ENCODE measurements at places on chromosomes 16 and 17.
A peak's percentile ranks its signal among the peaks of the same experiment; 100 is the strongest.

DNA sequence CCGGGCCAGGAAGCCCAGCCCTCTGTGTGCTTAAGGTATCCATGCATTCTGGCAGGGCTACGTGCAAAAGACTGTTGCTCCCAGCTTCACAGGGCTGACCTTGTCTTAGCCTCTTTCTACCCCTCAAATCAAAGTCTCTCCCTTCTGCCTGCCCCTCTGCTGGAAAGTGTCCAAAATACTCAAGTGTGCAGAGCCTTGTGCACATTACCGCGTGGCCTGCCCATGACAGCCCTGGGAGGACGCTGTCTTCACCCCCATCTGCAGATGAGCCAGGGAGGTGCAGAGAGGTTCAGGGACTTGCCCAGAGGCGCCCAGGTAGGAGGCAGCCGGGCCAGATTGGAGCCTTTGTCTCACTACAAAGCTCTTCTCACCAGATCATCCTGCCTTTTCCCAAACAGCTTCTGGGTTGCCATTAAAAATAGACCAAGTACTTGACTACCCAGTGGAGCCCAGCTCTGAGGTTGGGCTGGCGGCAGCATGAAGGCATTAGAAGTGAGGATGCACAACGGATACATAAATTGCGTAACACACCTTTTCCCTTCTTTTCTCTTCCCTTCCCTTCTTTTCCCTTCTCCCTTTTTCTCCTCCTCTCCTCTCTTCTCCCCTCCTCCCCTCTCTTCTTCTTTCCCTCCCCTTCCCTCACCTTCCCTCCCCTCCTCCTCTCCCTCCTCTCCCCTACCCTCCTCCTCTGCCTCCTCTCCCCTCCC is 3.5 kb downstream of the CACNG4 start:
- DNase-seq: no peak

DNA sequence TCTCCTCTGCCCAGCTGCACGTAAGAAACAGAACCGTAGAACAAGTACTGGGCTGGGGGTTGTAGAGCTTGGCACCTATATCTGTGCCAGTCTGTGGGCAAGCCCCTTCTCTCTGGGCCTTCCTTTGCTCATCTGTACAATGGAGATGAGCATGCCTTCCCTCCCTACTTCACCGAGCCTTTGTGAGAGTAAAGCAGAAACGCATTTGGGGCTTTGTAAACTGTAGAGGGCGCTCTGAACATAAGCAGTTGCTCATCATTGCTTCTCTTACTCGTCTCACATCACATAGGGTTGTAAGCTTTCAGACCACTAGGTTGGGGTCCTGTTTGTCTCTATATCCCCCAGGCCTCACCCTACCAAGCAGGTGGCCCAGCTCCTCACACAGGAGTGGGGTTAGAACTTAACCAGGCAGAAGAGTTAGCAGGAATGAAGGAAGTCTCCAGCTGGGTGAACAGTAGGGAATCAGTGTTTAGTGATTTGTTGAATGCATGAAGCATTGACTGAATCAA is 15.1 kb downstream of the SAMD14 start:
- DNase-seq: no peak

DNA sequence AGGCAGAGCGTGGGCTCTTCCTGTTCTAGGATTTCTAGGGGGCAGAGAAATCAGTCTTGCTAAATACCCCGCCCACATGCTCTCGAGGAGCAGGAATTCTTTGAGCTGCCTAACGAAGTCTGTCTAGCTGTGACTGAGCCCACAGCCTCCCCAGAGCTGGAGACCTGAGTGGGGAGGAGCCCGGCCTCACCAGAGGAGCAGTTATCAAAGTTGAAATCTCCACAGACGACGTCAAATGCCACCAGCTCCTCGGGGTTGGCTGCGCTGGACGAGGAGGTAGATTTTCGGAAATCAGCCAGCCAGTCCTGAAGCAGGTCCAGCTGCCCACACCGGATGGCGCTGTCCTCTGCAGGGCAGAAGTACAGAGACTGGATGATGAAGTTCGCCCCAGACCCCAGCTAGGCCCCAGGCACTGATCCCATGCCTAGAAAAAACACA is 53.8 kb downstream of the PRMT7 start:
- DNase-seq: no peak

DNA sequence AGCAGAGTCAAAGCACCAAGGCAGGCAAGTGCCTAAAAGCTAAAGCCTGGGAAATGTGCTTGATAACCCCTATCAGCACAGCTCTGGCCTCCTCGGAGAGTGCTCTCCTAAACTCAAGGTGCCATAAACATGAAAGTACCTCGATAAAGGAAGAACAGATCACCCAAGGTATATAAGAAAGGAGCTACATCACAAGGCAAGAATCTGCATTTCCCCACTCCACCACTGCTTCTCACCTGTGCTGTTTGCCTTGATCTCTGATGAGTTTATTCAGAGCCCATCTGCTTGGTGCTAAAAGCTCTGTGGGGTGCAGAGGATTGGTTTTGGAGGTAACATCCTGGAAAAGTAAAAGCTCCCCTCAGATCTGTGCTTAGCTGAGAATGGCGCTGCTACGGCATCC is 449.5 kb upstream of the CDH5 start:
- no peak for DNase-seq

DNA sequence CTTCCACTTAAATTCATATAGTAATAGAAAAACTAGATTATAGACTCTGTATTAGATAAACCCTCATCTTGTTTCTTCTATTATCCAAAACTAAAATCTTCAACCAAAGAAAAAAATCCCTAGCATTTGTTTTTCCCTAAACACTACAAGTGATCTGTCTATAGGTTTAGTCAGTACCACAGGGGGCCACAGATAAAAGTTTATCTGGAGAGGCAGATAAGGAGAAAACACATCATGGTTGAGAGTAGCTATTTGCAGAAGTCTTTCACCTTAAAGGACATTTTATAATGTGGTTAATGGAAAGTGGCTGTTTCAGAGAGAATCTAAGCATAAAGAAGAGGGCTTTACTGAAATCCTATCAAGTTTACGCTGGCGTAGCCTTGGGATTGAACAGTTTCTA is 160.1 kb downstream of the CDK5R1 start:
- DNase-seq: no peak

GRCh38 chr16:89198417-89199240 is 1.7 kb downstream of the SLC22A31 start:
- DNase-seq: no peak

DNA sequence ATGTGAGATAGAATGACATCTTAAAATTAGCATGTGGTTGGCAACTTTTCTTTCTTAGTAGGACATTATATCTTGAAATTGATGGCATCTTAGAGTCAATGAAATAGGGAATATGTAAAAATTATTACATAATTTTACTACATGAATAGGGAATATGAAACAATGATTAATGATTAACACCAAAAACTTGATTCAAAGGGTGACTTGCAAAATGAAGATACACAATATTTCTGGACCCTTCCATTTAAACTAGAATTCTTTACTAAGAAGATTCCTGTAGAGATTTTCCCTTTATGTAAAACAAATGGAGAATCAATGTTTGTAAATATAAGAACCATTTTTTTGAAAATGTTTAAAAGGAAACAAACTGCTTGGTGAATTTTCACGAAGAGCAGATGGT is 3.4 kb downstream of the MRTFB start:
- no peak for DNase-seq

DNA sequence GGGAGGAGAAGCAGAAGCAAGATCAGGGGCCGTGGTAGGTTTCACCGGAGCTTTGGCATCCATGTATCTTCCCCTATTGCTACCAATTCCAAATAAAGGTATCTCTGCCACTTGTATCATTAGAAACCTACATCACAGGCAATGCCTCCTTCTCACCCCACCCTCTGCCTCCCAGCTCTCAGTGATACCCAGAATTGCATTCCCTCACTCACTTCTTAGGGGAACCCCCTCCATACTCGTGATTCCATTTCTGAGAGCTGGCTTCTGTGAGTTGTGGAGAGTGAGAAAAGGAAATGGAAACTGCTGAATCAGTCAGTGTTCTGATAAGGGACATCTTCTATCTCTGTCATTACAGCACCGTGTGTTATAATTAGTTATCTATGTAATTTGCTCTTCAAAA is 2.3 kb upstream of the CCL3 start:
- no peak for DNase-seq

- no peak for DNase-seq
Observed at GRCh38 chr16:80894091-80894490, 89.7 kb upstream of the CDYL2 start.

DNA sequence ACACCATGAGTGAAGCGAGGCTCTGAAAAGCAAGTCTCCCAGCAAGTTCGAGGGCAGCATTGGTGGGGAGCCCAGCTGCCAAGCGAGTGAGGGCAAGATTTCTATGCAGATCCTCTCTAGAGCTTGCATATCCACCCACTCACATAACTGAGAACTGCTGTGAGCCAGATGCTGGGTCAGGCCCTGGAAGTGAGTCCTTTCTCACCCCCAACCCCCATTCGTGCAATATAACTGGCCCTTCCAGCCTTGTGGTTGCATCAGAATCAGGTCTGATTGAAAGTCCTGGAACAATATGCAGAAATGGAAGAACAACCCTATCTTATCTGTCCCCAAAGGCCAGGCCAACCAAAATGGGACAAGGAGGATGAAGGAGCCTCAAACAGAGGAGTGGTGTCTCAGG is 146.6 kb downstream of the IRX5 start:
- no peak for DNase-seq

- DNase-seq: peak; percentile 77
Observed at GRCh38 chr17:29591737-29592608, 959 bp upstream of the ANKRD13B start.

DNA sequence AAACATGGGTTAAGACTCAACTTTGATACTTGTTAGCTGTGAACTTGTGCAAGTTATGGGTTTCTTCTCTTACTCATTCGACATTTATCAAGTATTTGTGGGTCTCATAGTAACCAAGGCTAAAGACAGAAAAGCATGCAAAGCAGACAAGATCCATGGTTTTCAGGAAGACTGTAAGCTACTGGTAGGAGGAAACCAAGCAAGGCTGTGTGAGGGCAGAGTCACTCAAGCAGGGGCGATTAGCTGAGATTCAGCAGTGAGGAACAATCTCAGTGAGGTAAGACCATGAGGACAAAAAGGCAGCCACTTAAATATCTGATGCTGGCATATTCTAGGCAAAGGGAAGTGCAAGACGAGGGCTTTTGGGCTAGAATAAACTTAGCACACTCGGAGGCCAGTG is 29.5 kb downstream of the MBTD1 start:
- no peak for DNase-seq

DNA sequence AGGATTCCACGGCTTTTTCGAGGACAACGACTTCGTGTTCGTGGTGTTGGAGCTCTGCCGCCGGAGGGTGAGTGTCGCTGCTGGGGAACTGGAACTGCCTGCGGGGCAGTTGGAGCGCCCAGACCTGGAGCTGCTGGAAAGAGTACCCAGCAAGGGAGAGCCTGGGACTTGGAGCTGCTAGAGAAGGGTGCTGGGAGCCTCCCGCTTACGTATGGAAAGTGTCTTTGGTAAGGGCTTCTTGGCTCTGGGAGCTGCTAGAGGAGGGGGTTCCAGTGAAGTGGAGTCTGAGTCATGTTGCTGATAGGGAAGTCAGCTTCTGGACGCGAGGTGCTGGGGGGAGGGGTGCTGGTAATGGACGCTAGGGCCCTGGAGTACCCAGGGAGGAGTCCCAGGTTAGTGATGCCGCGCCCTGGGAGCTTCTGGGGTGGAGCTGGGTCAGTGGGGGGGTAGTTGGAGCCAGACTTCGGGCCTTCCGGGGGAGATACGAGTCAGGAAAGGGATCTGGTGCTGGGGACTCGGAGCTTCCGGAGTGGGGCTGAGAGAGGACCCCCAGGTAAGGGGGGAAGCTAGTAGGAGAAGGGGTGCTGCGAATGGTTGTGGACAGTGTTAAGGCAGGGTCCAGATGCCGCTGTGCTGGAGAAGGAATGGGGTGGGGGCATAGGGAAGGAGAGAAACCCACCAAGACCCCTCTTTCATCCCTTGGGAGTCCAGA is 741 bp downstream of the PLK1 start:
- no peak for DNase-seq

GRCh38 chr17:7508846-7509245 is 24.7 kb downstream of the POLR2A start:
- DNase-seq: no peak

DNA sequence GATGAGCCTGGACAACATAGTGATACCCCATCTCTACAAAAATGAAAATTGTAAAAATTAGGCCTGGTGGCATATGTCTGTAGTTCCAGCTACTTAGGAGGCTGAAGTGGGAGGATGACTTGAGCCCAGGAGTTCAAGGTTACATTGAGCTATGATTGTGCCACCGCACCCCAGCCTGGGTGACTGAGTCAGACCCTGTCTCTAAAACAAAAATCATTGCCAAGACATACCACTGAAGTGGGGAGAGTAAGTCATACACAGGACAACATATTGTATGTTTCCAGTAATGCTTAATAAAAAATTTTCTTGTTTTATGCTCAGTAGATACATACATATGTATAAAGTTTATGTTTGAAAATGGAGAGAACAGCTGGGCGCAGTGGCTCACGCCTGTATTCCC is 39.2 kb downstream of the NDE1 start:
- no peak for DNase-seq

DNA sequence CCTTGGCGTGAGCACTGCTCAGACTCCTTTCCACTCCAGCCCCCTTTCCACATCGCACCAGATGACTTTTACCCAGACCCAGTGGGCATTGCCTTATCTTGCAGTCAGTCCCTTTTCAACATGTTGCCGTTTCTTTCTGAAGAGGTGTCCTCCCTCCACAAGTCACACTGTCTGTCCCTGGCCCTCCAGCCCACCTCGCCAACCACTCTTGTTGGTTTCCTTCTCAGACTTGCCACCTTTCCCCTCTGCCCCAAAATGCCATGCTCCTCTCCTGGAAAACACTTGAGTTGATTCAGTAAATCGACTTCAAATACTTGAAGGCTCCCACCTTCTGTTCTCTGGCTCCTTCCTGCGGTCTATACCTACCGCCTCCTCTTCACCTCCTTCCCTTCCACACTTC is 7.5 kb upstream of the ADAM11 start:
- DNase-seq: no peak

GRCh38 chr17:61124562-61124961 is 275.1 kb upstream of the TBX2 start:
- no peak for DNase-seq

DNA sequence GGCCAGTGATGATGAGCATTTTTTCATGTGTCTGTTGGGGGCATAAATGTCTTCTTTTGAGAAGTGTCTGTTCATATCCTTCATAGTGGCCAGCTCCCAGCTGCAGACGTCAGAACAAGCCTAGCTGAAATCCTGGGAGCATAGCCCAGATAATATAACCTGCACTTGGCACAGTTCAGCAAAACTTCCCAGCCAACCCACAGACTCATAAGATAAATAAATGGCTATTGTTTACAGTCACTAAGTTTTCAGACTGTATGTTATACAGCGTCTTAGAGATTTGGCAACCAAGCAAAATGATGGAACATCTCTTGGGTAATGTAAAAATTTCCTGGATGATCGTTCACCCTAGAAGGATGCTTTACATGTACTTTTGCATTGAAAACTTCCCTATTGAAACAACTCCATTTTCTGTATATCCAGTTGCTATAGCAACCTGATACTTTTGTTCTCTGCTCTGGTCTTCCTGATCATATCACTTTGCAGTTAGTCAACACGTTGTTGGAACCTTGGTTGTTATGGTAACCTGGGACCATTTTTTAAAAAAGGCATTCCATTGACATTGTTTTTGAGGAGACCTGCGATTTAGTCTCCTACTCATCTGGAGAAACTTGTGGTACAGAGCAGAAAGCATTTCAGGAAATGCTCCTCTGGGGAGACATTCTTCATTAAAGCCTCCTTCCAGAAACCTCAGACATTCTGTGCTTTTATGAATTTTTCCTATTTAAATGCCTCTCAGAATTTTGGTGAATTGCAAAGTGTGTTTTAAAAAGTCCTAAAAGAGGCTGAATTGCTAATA is 378.7 kb downstream of the HS3ST4 start:
- no peak for DNase-seq

GRCh38 chr17:65754630-65755029 is 193.2 kb upstream of the AXIN2 start:
- DNase-seq: no peak
